Activated CD4-positive, alpha-beta T cell treated with anti-CD3 and anti-CD28 coated beads for 48 hours (primary cell): ENCODE measurements at places on chromosomes 2 and 18.
A peak's percentile ranks its signal among the peaks of the same experiment; 100 is the strongest.

DNA sequence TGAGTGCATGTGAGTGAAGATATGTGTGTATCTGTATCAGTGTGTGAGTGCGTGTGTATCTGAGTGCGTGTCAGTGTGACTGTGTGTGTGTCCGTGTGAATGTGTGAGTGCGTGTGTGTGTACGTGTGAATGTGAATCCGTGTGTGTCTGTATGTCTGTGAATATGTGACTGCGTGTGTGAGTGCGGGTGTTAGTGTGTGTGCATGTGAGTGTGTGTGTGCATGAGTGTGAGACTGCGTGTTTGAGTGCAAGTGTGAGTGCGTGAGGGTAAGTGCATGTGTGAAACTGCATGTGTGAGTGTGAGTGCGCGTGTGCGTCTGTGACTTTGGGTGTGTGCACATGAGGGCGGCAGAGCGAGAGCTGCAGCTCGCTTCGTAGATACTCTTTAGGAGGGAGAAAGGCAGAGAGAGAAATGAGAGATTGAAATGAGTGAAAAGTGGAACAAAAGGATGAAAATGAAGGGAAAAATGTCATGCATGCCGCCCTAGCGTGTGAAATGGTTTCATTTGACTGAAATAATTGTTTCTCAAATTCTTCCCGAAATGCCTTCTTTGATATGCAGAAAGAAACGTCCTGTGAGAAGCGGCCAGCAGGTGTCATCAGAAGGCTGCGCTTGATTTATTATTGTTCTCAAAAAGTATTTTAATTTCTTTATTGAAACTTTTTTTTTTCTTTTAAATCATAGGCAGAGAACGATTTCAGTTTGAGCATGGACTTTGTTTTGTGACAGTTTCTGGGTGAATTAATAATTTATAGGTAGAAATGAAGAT, 25.6 kb downstream of the ZNF407 start:
- peak; percentile 24 for DNase-seq

- DNase-seq = no peak
Measured at GRCh38 chr2:119160361-119160990, 1.9 kb upstream of the C1QL2 start.

GRCh38 chr2:26035090-26035743, 1.3 kb downstream of the RAB10 start:
- DNase-seq = no peak

GRCh38 chr2:79860228-79861058, 347.6 kb downstream of the CTNNA2 start:
- no peak for DNase-seq

- no peak for DNase-seq
Measured at GRCh38 chr2:204663816-204664425, 118.6 kb downstream of the PARD3B start.

DNA sequence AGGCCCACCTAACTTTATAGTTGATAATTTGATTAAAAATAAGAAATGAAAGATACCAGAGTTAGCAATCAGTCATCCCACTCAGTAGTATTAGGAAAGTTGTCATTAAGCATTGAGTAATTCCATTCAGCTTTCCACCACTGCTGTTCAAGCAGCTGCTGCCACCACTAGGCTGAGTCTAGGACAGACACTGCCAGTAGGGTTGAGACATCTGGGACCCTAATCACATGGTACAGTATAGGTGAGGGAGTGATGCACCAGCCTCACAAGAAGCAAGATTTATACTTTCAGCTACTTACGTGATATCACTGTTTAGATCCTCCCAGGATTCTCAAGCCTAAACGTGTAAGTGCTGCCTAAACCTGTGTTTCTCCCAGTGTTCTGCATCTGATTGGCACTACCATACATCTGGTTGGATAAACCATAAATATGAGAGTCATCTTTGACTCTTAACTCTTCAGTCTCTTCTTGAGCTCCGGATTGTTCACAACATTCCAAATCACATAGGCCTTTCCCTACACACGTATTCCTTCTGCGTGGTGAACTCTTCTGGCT, 3.2 kb downstream of the UBXN4 start:
- DNase-seq = peak; percentile 54

DNA sequence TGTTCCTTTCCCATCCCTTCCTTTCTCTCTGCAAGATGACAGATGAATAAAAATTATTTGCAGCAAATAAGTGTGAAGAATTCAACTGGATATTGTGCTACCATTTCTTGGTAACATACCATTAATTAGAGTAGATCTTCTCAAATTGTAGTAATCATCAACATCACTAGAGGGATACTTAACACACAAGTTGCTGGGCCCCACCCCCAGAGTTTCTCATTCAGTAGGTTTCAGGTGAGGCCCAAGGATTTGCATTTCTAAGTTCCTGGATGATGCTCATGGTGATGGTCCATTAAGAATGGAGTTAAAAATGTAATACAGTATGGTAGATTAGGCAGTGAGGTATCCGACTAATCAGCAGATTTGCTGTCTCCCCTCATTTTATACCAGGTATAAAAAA, 594.0 kb downstream of the ERBB4 start:
- DNase-seq = no peak

GRCh38 chr2:12006850-12007249, 260.4 kb downstream of the LPIN1 start:
- no peak for DNase-seq

GRCh38 chr2:6906165-6906741, 11.0 kb upstream of the RNF144A start:
- DNase-seq = no peak

DNA sequence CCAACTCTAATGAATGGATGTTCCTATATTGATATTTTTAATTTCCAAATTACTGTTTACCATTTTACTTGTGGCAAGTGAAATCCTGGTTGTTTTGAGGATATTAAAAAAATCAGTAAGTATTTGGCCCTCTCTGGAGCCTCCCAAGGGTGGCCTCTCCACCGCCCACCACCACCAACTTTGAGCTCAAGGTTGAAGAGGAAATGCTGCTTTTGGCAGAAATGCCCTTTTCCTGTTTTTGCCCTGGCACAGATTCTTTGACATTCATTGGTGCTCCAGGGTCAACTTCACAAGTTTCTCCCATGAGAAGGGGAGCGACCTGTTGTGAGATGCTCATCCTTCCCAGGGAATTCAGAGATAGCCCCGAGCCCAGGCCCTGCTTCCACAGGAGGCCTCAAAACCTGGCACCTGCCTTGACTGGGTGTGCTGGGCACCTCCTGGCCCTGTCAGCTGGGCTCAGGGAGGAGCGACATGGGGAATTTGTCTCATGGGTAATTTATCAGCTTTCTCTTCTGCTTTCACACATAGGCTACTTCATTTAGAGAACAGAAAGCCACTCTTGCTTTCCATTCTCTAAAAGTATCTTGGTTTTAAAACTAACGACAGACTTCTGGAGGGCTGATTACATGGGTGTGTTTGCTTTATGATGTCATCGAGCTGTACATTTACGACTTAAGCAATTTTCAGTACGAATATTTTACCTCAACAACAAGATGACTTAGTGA, 6.9 kb downstream of the CD8A start:
- DNase-seq = no peak

- no peak for DNase-seq
Measured at GRCh38 chr2:29052807-29053206, 21.5 kb downstream of the PCARE start.

- DNase-seq = no peak
Measured at GRCh38 chr2:44450082-44450481, 88.3 kb downstream of the CAMKMT start.

- no peak for DNase-seq
Measured at GRCh38 chr2:128727914-128728313, 409.2 kb upstream of the HS6ST1 start.

- DNase-seq = no peak
Measured at GRCh38 chr18:21315741-21316197, 73.7 kb downstream of the GREB1L start.

GRCh38 chr2:45069684-45070083, 60.4 kb upstream of the SIX2 start:
- DNase-seq = no peak

DNA sequence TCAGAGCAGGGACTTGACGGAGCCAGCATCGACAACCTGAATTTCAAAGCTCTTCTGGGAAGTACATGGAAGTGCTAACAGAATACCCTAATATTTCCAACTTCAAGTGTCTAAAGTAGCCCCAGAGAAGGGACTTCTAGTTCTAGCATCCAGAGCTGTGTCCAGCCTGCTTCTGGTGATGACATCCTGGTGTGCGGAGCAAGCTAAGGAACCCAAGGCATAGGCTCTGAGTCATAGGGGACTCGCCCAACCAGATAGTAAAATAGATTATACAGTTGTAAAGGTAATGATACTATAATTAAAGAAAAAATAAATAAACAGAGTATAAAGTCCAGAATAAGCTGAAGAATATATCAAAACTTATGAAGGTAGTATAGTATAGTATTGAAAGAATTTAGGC, 108.1 kb upstream of the SERPINE2 start:
- no peak for DNase-seq

- DNase-seq = no peak
Measured at GRCh38 chr2:240326246-240326645, 109.2 kb upstream of the GPC1 start.

- DNase-seq = peak; percentile 24
Measured at GRCh38 chr2:112811841-112812306, 24.7 kb downstream of the IL1B start.

GRCh38 chr2:240136013-240136670, at the start of gene COPS9:
Gene COPS9 (minus strand): TSS chr2:240136305. CDS start chr2:240136284, 21 bp downstream.
- DNase-seq = peak; percentile 91

- no peak for DNase-seq
Measured at GRCh38 chr2:47173986-47174732, 19.1 kb upstream of the STPG4 start.

DNA sequence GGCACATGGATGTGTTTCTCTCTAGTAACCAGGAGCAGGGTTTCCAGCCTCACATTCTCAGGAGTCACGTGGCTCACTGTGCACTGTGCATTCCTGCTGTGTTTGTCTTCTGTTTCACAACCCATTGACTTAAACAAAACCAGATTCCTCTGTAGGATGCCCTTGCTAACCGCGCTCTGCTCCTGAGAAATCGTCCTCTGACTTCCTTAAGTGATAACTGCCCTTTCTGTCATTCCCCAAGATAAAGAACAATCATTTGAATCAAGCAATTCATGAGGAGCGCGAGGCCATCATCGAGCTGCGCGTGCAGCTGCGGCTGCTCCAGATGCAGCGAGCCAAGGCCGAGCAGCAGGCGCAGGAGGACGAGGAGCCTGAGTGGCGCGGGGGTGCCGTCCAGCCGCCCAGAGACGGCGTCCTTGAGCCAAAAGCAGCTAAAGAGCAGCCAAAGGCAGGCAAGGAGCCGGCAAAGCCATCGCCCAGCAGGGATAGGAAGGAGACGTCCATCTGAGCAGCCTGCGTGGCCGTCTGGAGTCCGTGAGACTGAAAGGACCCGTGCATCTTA, 60.2 kb downstream of the RALBP1 start:
- no peak for DNase-seq

DNA sequence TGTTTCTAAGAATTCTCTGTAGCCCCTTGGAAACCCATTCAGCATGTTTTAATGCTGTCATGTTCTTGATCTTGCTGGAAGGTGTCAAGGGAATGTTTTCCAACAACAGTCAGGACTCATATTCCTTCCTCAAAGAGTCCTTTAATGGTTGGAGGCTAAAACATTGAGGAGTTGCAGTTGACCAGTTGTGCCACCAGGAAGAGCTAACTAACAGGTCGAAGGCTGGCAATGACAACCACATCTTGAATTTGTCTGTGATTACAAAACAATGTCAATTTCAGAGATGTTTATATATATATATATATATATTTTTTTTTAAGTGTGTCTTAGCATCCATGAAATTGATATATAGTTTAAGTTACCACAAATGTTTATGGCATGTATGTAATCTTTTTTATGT, 151.5 kb downstream of the INO80D start:
- no peak for DNase-seq

DNA sequence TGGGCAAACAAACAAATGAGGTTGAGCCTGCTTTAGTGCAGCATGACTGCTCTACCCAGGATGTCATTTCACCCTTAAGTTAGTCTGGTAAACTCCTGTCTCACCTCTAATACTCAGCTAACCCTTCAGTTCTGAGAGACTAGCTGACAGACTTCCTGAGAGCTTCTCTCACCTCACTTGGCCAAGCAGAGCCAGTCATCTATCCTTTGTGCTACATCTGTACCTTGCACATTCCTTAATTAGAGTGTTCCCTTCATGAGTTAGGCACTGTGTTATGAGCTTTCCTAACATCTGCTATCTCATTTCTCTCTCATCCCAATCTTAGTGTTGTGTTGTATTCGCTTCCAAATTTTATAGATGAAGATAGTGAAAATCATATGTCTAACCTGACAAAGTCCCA, 220.1 kb upstream of the PIK3C3 start:
- no peak for DNase-seq

GRCh38 chr18:51621113-51621863, 423.8 kb upstream of the MEX3C start:
- peak; percentile 61 for DNase-seq

DNA sequence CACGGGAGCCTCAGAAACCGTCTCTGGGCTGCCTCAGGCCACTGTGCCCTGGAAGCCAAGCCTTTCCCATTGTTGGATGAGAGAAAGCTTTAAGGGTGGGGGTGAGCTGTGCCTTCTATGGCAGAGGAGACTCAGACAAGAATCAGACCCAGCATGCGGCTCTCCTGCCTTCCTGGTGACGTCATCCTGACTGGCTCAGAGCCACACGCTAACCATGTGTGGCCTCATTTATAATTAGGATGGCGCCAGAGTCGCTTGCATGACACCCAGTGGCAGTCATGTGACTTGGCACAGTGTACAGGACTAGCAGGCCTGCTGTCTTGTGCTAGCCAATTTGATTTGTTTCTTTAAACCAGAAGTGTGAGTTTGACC, 99.1 kb downstream of the SH3BP4 start:
- DNase-seq = peak; percentile 17

GRCh38 chr2:854460-854859, 96.2 kb upstream of the SNTG2 start:
- DNase-seq = peak; percentile 64
